Fibroblast of pulmonary artery (primary cell): ENCODE measurements at places on chromosomes 6 and 20.

- DNase-seq, result peak; percentile 11
These were observed 53.1 kb upstream of the EIF2S2 start for GRCh38 chr20:34165018-34165619.

DNA sequence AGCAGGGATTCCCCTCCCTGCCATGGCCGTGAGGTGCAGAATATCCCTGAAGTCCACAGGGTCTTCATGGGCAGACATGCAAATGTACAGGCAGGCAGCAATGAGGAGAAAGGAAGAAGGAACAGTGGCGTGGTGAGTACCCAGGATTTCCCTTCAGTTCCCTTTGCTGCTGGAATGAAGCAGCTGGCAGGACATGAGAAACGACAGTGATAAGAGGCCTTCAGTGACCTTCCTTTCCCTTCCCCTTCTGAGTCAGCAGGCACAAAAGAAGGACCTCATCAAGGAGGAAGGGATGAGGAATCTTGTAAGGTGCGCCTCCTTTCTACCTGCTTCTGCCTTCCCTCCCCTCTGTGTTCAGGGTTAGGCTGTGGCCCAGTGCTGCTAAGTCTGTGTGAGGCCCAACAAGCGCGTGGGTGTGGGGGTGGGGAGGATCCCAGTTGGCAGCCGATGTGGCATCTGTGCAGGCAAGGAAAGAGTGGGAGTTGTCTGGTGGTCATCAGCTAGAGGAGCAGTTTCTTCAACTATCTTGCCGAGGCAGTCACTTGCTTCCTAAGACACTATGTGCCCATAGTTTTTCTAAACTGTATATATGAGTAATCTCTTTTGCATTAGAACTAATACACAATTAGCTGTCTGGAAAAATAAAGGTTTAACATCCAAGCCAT is 29.5 kb upstream of the FBXO9 start:
- peak; percentile 40 for DNase-seq

GRCh38 chr20:46011631-46012482 is 3.1 kb downstream of the MMP9 start:
- DNase-seq, result peak; percentile 46

- DNase-seq, result peak; percentile 61
These were observed 6.5 kb downstream of the PIM1 start for GRCh38 chr6:37176268-37177076.

- no peak for DNase-seq
These were observed 148.3 kb upstream of the TBX18 start for GRCh38 chr6:84912472-84913322.

DNA sequence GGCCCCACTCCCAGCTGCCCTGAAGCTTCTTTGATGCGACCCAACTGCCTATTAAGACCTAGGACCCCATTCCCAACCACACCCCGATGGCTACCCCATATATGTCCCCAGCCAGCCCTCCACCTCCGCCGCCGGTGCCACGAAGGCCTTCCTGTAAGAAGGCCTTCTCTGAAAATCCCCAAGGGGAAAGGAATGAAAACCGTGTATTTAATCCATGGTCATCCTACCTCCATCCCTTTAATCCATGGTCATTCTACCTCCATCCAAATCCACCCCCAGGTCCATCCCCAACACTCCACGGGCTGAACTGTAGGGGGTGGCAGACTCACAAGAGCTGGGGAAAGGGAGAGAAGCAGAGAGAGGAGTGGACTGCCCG is 545 bp upstream of the VSX1 start:
- no peak for DNase-seq

DNA sequence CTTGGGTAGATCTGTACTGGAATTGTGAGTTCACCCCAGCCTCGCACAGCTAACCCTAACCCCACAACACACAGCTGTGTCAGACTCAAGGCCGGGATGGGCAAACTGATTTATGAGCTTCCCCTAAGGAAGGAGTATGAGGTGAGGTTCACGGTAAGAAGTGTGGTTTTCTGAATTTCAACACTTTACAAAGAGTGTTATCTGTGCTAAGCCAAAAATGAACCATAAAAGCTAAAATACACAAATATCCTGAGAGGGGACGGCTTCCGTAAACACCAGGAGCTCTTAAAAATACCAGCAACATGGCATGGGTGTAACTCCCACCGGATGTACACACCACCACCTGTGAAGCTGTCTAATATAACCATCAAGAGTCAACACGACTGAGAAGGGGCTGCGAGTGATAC is 101.2 kb downstream of the ATP9A start:
- DNase-seq, result no peak
